Temporal lobe (tissue), 4 donors: ENCODE measurements at places on chromosomes 16 and 17. TPM values are rescaled to one million over a fixed set of nuclear protein-coding genes. Genes with fewer than 3 reads are reported as not detected.

Gene TBC1D3I
- 0.49 TPM for total RNA-seq

Gene FOXN1
- total RNA-seq = not detected

Gene KRTAP17-1
- total RNA-seq = not detected

Gene KRT28
- total RNA-seq = 0.25 TPM

Gene TAC4
- total RNA-seq = not detected

Gene NGFR
- total RNA-seq = 3.0 TPM

Gene FOXJ1
- 4.2 TPM for total RNA-seq

Gene BRICD5
- 3.2 TPM for total RNA-seq

Gene RGS9
- total RNA-seq = 13.8 TPM

Gene MGAT5B
- 24.8 TPM for total RNA-seq

Gene EPX
- not detected for total RNA-seq

Gene NLRC3
- 0.49 TPM for total RNA-seq

Gene SULT1A1
- 6.4 TPM for total RNA-seq

Gene TNFRSF13B
- total RNA-seq = not detected

Gene SOX15
- total RNA-seq = 0.49 TPM

Gene TM4SF5
- not detected for total RNA-seq

Gene KRTAP1-5
- not detected for total RNA-seq

Gene ADAD2
- not detected for total RNA-seq

Gene TP53TG3D
- total RNA-seq = not detected

Gene BCL7C
- 27.0 TPM for total RNA-seq

Gene USP7
- total RNA-seq = 71.3 TPM

Gene TMEM88
- total RNA-seq = 0.49 TPM

Gene RRN3
- total RNA-seq = 75.7 TPM

Gene NAE1
- 80.4 TPM for total RNA-seq

Gene PLD6
- 5.4 TPM for total RNA-seq

Gene TTYH2
- 6.4 TPM for total RNA-seq

Gene CCL16
- not detected for total RNA-seq

Gene KRT14
- total RNA-seq = 0.49 TPM

Gene MPV17L
- 8.1 TPM for total RNA-seq

Gene SETD1A
- 3.4 TPM for total RNA-seq

Gene LDHD
- 1.2 TPM for total RNA-seq

Gene PLA2G10
- total RNA-seq = not detected
